Neuronal stem cell (in vitro differentiated cells): ENCODE measurements at places on chromosomes 3 and 15.

DNA sequence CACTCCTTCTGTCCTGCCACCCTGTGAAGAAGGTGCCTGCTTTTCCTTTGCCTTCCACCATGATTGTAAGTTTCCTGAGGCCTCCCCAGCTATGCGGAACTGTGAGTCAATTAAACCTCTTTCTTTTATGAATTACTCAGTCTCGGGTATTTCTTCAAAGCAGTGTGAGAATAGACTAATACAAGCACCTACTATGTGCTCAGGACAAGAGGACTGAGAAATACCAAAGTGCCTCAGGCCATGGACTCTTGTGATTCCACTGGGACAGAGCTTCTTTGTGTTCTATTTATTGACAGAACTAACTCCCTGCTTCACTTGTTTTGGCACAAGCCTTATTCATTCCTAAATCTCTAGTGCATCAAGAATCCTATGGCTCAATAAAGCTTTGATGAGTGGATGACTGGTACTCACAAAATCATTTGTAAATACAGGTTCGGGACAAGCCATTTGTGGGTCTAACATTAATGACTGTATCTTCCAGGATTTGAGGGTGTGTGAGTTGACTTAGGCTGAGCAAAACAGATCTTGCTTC lies 204.2 kb downstream of the PDCD6IP start:
- no peaks in the 10 kb centered on the region for H3K36me3 ChIP-seq
- H3K4me3 ChIP-seq: no peak overlapping the region
- H3K27me3 ChIP-seq: no peaks in the 10 kb centered on the region
- H3K4me1 ChIP-seq: peaks cover 20% of the 10 kb centered on the region
- no peak for DNase-seq

- no peaks in the 10 kb centered on the region for H3K27me3 ChIP-seq
- H3K27ac ChIP-seq: no peak overlapping the region
- H3K4me3 ChIP-seq: no peak overlapping the region
- H3K36me3 ChIP-seq: no peaks in the 10 kb centered on the region
- no peak for DNase-seq
These were observed 227.2 kb upstream of the GOLIM4 start for GRCh38 chr3:168322941-168323340.

- no peaks in the 10 kb centered on the region for H3K4me1 ChIP-seq
- H3K27ac ChIP-seq: no peak overlapping the region
- DNase-seq: peak; percentile 3
- H3K4me3 ChIP-seq: no peak overlapping the region
- no peaks in the 10 kb centered on the region for H3K27me3 ChIP-seq
- no peaks in the 10 kb centered on the region for H3K36me3 ChIP-seq
These were observed 288.5 kb downstream of the VGLL3 start for GRCh38 chr3:86702381-86702958.

DNA sequence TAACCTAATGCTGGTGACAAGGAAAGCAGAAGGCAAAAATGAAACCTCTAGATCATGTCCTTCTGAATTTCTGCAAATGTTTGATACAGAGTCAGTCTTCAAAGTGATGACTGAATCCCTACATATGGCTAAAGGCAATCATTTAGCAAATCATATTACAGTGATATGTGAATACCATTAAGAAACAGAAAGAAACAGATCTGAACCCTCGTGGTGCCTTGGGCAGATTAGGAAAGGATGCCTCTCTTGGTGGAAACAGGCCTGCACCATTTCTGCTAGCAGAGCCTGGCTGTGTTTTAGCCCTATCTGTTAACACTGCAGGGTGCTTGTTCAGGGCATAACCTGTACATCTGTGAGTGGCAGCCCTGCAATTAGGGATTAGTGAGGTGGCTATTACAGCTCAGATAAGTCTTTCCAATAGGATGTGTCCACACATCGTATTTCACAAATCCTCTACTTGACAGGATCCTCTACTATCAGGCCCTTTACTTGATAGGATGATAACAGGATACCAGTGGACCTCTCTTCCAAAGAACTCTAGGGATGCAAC lies 12.1 kb downstream of the SEC22C start:
- H3K36me3 ChIP-seq: peaks cover 12% of the 10 kb centered on the region
- H3K27me3 ChIP-seq: no peaks in the 10 kb centered on the region
- no peak overlapping the region for H3K4me3 ChIP-seq
- no peak for DNase-seq
- no peaks in the 10 kb centered on the region for H3K4me1 ChIP-seq
- H3K27ac ChIP-seq: no peak overlapping the region

DNA sequence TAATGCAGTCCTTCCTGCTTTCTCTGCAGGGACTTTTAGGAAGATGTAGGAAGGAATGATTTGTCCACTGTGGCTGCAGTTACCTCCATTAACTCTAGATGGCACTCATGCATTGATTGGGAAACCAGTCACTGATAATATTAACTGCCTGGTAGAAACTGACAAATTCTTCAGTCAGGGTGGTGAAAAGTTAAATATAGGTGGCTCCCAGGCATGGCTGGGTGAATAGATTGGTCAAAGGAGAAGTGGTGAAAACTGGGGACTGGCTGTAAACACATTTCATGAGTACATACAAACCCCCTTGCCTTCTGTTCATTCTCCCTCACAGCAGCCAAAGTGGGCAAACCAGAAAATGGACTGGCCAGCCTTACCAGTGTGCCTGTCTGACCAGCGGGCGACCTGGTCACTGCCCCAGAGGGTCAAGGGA lies 333.4 kb downstream of the THSD4 start:
- no peaks in the 10 kb centered on the region for H3K36me3 ChIP-seq

GRCh38 chr3:189529468-189529867 lies 101.7 kb upstream of the TP63 start:
- no peaks in the 10 kb centered on the region for H3K4me1 ChIP-seq
- H3K27ac ChIP-seq: no peak overlapping the region
- no peak overlapping the region for H3K4me3 ChIP-seq
- H3K36me3 ChIP-seq: no peaks in the 10 kb centered on the region

DNA sequence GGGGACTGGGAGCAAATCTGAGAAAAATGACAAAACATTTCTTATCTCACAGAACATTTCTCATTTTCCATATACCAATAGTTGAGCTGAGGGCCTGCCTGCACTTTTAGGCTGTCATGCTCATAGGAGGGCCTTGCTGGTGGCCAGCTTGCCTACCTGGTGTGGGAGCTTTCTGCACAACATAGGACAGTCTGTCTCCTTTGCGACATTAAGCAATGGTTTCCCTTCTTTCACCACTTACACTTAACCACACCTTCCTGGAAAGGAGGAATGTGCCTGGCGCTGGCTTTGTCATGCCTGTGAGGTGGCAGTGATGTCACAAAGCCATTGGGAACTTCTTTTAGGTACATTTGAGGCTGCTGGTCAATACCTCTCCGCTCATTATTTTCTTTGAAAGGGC lies 5.7 kb downstream of the SNAPC5 start:
- peaks cover 1% of the 10 kb centered on the region for H3K4me1 ChIP-seq

GRCh38 chr3:117885011-117885441 lies 1149.6 kb downstream of the IGSF11 start:
- H3K36me3 ChIP-seq: no peaks in the 10 kb centered on the region
- no peaks in the 10 kb centered on the region for H3K27me3 ChIP-seq
- peaks cover 2% of the 10 kb centered on the region for H3K4me1 ChIP-seq
- no peak overlapping the region for H3K4me3 ChIP-seq

DNA sequence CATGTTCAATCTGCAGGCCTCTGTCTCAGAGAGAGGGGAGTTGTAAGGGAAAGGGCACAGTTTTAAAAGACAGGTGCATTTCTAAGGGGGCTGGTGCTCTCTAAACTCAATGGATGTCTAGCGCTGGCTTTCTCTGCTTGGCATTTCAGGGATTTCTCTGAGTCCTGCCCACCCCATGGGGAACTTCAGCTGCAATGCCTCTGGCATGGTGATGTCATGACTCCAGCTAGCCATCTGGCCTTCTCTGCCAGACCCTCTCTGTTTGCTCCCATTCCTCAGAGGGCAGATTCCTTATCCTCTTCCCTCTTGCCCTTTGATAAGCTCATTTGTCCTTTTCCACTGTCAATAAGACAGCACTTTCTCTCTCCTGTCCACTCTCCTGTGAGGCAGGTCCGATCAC lies 40.8 kb downstream of the RPLP1 start:
- no peak for DNase-seq
- H3K27ac ChIP-seq: no peak overlapping the region
- no peak overlapping the region for H3K4me3 ChIP-seq
- no peaks in the 10 kb centered on the region for H3K27me3 ChIP-seq
- peaks cover 8% of the 10 kb centered on the region for H3K4me1 ChIP-seq
- no peaks in the 10 kb centered on the region for H3K36me3 ChIP-seq

DNA sequence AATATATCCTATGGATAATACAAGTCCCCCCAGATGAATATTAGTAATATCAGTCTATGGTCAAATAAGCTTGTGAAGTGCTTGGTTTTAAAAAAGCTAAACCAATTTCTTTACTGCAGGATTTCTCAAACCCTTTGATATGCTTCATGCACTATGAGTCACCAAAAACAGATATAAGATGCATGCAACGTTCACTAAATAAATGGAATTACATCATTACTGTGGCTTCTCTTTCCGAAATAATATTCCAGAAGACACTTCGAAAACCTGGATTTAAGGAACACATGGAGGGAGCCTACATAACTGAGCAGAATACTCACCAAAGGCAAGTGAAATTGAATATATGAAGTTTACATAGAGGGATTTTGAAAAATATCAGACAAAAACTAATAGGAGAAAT lies 126.3 kb upstream of the ABI3BP start:
- H3K4me3 ChIP-seq: no peak overlapping the region
- no peak overlapping the region for H3K27ac ChIP-seq
- no peak for DNase-seq
- H3K4me1 ChIP-seq: no peaks in the 10 kb centered on the region
- H3K27me3 ChIP-seq: no peaks in the 10 kb centered on the region

DNA sequence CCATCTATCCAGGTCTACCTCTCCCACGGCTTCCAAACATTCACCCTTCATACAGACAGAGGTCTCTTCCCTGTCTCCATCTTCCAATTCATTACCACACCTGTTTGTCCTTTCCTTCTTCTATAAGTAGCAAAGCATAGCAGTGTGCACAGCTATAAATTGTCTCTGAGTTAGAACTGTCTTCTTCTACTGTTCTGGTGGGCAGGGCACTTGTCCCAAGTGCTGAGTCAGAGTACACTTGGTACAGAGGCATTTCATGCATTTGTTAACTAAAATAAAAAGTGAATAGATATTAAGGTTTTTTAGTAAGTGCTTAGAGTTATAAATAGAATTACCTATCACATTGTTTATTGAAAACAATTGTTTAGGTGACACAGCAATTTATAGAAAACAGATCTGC lies 150.1 kb upstream of the CCDC54 start:
- H3K4me3 ChIP-seq: no peak overlapping the region
- H3K27ac ChIP-seq: no peak overlapping the region
- no peaks in the 10 kb centered on the region for H3K27me3 ChIP-seq
- no peaks in the 10 kb centered on the region for H3K36me3 ChIP-seq

DNA sequence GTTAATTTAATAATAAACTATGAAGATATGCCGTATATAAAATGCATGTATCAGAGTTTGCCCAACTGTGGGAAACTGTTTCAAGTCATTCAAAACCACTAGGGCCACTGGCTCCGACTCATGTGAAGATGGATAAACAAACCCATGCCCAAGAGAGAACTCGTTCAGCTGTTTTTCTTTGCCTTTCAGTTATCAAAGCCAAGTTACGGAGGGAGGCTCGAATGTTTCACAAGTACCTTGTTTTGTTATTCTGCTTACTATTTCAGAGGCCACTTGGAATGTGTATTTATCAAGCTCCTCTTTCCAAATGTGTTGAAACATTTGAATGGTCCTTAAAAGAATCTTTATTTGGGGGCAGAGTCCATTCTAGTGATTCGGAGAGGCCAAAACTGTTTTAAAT lies 82.1 kb downstream of the DUT start:
- peaks cover 17% of the 10 kb centered on the region for H3K36me3 ChIP-seq
- H3K4me3 ChIP-seq: no peak overlapping the region
- H3K4me1 ChIP-seq: no peaks in the 10 kb centered on the region
- no peak overlapping the region for H3K27ac ChIP-seq
- no peaks in the 10 kb centered on the region for H3K27me3 ChIP-seq
- DNase-seq: no peak

DNA sequence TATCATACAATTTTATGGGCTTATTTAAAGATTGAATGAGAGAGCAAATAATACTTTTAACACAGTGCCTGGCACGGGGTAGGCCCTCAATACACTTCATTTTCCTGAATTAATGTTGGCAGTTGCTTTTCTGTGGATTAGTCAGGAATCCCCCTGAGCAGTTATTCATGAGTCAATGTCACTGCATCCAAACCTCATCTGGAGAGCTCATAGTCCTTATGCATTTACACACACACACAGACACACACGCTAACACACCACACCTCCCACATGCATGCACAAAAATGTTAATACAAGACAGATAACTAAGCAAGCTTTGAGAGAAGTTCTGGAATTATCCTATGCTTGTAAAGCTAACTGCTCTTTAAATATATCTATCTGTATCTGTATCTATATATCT lies 34.0 kb upstream of the TNFAIP8L3 start:
- H3K27me3 ChIP-seq: no peaks in the 10 kb centered on the region
- DNase-seq: no peak
- no peak overlapping the region for H3K27ac ChIP-seq
- H3K4me3 ChIP-seq: no peak overlapping the region
- no peaks in the 10 kb centered on the region for H3K4me1 ChIP-seq
- H3K36me3 ChIP-seq: no peaks in the 10 kb centered on the region

GRCh38 chr3:39106851-39107387 lies 508 bp downstream of the GORASP1 start:
- H3K4me1 ChIP-seq: peaks cover 7% of the 10 kb centered on the region
- no peaks in the 10 kb centered on the region for H3K27me3 ChIP-seq
- DNase-seq: peak; percentile 46
- no peak overlapping the region for H3K27ac ChIP-seq

DNA sequence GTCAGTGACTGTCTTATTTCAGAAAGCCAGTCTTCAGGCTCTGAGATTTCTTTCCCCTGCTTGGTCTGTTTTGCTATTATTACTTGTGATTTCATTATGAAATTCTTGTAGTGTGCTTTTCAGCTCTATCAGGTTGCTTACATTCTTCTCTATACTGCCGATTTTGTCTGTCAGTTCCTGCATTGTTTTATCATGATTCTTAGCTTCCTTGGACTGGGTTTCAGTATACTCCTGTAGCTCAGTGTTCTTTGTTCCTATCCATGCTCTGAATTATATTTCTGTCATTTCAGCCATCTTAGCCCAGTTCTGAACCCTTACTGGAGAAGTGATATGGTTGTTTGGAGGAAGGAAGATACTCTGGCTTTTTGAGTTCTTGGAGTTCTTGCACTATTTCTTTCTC lies 40.5 kb downstream of the CEP63 start:
- no peak for DNase-seq
- no peaks in the 10 kb centered on the region for H3K4me1 ChIP-seq
- H3K27me3 ChIP-seq: no peaks in the 10 kb centered on the region
- no peak overlapping the region for H3K27ac ChIP-seq
- no peaks in the 10 kb centered on the region for H3K36me3 ChIP-seq

DNA sequence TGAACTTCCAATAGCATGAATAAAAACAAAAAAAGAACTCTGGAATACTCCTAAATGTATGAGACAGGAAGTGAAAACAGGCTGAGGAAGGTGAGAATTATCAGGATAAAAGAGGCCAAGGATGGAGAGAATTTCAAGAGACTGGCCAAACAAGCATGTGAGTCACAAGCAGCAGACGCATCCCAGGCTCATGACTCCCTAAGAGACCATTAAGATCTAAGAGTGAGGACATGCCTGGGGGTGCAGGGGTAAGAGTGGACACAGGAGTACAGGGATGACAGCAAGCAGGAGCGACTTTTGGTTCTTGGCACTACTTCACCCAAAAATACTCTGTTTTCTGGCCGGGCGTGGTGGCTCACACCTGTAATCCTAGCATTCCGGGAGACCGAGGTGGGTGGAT lies 7.1 kb downstream of the SCAMP2 start:
- H3K4me1 ChIP-seq: no peaks in the 10 kb centered on the region
- DNase-seq: no peak
- H3K27me3 ChIP-seq: no peaks in the 10 kb centered on the region
- H3K36me3 ChIP-seq: peaks cover 9% of the 10 kb centered on the region
- no peak overlapping the region for H3K27ac ChIP-seq
